GM19239 (cell line): ENCODE measurements at places on chromosomes 2 and 18.

DNA sequence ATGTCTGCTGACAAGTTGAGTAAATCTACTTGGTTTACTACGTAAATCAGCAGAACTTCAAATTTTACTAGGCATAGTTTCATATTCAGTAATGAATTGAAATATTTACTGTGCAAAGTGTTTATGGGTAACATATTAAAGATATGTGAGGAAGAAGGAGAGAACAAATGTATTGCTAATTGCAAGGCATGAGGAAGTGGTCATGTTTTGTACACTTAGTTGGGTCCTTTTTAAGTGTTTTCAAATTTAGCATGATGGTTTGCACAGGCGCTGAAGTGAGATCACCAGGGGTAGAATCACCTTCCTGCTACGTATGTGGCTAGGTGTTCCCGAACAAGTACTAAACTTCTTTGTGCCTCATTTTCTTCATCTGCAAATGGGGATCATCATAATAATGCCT, 1534.4 kb downstream of the LRP1B start:
- no peak for DNase-seq

DNA sequence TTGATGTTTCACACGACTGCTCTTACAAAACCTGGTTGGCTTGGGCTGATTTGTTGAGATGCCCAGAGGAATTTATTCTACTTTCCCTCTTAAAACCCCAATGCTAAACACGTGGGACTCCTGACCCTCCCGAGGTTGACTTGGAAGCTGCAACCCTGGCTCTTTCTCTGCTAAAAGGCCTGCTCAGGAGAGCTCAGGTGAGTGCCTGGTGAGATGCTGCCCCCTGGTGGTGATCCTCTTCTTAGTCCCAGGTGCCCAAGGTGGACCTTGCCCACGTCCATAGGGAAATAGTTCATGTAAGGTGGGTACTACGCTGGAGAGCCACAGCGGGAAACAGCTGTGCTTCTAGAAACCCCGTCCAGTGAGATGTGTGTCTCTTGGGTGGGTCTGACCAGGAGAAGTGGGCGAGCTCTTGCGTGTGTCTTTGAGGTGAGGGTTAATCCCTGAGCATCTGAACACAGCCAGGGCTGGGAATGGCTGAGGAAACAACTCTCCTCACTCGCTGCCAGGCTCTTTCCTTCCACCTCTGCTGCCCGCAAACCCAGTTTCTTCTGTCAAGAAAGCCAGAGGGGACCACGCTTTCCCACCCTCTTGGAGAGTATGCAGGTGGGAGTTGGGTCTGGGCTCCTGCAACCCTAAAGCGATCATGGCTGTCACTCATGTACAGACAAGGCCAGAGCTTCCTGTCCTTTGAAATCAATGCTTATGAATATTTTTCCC, 25.5 kb upstream of the PXDN start:
- peak; percentile 70 for DNase-seq

DNA sequence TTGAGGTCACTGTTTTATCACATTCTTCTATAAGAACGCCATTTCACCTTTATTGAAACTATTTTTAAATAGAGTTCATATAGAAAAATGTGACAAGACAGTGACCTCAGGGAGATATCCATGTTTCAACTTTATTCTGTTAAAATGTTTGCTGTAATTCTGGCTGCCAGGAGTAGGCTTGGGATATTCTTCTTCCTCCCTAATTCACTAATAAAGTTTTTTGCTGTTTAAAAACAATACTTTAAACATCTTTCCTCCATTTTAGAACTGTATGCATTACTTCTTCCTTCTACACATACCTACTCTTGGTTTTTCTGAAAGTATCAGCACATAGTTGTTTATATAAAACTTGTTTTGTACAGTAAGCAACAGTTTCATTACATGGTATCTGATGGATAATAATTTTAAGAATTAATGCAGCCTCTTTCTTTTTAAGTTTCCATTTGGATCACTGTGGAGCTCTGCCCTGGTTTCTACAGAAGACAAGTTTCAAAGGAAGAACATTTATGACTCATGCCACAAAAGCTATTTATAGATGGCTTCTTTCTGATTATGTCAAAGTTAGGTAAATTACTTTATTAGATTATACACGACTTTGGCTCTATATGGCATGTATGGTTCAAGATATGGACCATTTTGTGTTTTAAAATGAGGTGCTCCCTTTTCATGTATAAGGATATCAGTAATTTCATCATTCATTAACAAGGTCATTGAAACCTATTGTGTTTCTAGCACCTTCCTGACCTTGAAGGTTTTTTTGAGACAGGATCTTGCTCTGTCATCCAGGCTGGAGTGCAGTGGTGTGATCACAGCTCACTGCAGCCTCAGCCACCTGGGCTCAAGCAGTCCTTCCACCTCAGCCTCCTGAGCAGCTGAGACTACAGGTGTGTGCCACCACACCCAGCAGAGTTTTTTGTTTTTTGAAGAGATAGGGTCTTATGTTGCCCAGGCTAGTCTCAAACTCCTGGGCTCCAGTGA, 7.2 kb downstream of the CPSF3 start:
- no peak for DNase-seq

GRCh38 chr2:146624430-146625160, 1220.2 kb upstream of the ACVR2A start:
- DNase-seq, result no peak

DNA sequence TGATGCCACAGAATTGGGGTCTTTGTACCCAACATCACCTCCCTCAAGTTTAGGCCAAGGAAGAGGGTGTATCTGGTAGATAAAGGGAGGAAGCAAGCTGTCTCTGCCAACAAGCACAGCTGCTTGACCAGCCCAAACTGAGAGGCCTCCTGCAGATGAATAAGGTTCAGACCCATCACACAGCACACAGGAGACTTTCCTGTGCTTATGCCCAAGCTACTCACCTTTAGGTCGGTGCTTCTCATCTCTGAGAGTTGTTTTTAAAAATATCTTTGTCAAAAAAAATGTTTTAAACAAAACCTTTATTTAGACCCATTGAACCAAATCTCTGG, 24.7 kb upstream of the SP3 start:
- DNase-seq, result no peak

DNA sequence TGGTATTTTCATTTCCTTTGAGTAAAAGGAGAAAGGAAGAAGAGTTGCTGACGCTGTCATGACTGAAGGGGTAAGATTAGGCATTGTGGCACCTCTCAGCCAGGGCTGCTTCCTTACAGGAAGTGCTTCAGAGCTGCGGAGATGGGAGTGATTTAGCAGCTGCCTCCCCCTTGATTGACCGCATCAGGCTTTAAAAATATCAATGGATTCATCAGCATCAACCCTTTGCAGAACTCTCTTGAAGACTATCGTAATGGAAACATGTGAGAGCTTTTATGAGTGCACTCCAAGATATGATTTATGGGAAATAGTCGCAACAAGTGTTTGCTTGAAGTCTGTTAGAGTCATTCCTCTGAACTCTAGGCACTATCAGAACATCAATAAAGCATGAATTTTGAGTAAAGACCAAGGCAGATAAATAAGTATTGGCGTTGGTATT, 141.1 kb downstream of the CSRNP3 start:
- DNase-seq, result no peak

- no peak for DNase-seq
These were observed 275.3 kb upstream of the UBE2E3 start for GRCh38 chr2:180705122-180705521.

- DNase-seq, result no peak
These were observed 12.2 kb downstream of the CXCR2 start for GRCh38 chr2:218138047-218138446.
